ENCODE measurements at places on chromosomes 3 and 15.

GRCh38 chr3:173902871-173903270, 505.3 kb downstream of the NLGN1 start:
- DNase-seq, result no peak

DNA sequence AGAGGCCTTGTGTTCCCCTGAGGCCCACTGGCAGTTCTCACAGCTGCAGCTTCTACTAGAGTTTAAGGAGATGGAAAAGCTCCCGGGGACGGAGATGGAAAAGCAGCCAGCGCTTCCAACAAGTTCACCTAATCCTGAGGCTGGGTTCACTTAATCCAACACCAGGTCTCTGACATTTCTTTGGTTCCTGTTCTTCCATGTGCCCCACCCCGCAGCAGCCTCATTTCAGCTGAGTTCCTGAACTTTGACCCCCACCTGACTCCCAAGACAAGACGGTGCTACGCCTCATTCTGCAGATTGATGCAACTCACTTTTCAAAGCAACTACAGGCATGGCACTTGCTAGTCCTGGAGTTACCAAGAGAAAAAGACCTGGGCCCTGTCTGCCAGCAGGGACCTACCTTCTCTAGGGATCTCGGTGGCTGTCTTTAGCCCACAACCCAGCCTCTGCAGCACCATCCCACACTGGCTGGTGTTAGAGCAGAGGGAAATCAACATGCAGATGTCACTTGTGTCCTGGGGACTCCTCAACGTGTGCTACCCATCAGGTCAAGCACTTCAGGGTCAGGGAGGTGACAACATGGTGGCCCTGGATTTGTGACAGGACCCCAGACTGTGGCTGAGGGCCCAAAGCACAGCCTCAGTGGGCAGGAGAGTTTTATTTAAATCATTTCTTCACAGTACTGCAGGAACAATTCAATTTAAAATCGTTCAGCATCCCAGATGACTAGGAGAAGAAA, 406.1 kb downstream of the VPS13C start:
- no peak for DNase-seq

GRCh38 chr3:148957586-148957985, 33.8 kb upstream of the GYG1 start:
- DNase-seq, result no peak

- DNase-seq, result no peak
Observed at GRCh38 chr3:127762077-127762786, 60.1 kb downstream of the MGLL start.

- no peak for DNase-seq
Observed at GRCh38 chr15:47041301-47041700, 676.0 kb upstream of the SEMA6D start.

DNA sequence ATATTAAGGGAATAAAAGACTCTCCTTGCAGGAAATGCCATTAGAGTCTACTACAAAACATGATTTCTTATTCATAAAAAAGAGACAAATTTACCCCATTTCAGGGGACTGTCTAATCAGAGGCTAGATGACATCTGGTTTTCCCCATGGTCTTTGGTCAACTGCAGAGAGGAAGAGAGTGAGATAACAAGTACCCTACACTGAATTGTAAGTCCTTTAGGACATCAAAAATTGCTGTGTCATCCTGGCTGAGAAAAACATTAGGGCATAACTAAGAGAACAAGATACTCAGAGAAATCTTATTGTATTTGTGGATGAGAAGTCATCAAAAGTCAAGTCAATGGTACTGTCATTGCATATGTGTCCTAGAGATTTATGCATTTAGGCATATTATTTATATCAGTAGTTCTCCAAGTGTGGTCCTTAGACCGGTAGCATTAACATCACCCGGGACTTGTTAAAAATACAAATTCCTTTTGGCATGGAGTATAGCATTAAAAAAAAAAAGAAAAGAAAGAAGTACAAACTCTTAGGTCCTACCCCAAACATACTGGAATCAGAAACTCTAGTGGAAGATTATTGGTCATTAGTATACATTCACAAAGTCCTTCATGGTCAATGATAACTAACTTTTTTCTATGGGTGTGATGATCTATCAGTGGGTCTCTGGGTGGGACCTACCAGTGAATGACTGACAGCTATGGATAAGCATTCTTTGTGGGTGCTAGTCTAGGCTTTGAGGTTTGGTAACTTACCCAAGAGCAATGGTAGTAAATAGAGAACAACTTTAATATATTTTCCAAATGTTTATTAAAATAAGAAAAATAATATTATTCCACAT, 29.0 kb upstream of the TBC1D5 start:
- no peak for DNase-seq

DNA sequence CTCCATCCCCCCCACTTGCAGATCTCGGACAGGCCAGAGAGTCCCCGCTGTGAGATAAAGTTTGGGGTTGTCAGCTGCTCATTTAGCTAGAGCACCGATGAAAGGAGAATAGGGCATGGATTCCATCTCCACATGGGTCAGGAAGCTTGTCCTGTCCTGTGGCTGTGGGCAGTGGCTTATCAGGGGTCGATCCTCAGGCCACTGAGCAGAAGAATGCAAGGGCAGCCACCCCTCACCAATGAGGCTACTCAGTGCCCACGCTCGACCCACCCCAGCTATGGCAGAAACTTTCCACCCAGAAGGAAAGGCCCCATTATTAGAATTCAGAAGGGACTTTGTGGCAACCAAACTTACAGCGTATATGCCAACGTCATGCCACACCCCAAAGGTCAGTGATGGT, 43.3 kb downstream of the CPN2 start:
- DNase-seq, result no peak

DNA sequence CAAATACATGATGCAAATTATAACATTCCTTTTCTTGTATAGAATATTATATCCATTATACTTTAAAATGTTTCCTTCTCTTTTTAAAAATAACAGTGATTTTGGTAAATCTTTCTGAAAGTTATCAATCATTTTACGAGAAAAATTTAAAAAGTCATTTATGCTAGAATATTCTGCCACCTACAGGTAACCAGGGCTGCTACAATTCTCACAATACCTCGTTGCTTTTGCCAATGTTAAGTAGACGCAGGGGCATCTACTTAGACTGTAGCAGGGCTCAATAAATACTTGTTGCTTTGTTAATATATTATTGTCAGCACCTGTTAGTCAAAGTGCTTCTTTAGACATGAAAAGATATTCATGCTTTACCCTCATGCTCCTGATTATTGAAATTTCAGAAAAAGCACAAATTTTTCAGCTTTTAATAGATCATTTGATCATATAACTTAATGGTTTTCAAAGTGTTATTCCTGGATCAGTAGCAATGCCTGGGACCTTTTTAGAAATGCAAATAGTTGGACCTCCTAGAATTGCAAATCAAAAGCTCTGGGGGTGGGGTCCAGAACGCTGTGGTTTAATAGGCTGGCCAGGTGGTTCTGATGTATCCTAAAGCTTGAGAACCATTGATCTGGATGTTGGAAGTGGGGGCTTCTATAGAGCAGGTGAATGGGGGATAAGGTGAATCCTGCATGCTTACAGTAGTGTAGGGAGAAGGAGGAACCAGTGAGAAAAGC, 223.6 kb upstream of the PDZRN3 start:
- no peak for DNase-seq

DNA sequence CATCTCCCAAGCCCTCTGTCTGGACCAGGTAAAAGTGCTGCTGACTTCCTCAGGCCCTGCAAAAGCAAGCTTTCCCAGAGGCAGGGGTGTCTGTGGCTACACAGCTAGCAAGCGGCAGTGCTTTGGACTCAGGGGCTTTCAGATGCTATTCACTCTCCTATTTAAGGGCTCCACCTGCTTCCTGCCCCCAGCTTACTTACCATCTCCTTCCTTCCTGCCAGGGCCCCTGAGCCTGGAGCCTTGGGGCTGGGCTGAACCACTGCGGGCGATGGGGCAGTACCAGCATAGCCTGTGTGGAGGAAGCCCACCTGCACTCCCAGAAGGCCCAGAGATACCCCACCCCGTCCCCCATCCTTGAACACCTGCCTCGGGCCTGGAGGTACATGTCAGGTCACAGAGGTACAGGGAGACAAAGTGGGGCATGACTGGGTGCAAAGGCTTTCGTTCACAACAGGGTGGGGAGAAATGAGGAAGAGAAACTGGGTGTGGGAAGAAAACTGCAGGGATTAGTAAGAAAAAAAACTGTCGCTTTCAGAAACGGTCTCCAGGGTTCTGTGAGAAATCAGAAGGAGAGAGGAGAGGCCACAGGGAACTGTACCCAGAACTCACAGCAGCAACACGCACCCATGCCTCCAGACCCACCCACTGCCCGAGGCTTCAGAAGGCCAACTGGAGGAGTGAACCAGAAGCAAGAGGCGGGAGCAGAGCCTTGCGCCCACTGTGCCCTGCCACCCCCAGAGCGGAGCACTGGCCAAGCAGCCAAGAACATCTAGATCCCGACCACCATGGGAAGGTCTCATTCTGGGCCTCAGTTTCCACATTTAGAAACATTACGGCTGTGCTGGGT, 49.5 kb downstream of the CCDC12 start:
- no peak for DNase-seq

DNA sequence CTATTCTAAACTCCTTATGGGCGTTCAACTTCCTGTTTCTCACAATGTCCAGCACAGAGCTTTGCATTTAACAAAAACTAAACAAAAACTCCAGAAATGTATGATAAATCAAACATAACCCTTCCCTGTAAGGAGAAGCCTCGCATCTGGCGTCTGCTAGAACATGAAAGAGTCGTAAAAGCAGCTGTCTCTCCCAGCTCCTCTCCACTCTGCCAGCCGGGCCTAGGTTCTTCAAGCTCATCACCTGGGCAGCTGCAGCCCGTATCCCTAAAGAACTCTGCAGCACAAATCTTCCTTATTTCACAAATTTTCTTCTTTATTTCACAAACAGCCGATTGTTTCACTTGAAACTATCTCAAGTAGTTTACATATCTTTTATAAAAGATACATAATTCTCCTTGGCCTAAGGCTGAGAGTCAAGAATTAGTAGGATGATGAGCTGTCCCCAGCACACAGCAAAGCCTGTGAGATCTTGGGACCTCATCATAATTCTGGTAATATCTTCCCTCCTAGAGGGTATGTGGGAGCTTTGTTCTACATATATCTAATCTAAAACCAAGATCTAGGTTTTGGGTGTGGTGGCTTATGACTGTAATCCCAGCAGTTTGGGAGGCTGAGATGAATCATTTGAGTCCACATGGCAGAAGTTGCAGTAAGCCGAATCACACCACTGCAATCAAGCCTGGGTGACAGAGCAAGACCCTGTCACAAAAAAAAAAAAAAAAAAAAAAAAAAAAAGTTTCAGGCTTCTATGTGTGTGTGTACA, 35.3 kb downstream of the ANXA2 start:
- peak; percentile 23 for DNase-seq

DNA sequence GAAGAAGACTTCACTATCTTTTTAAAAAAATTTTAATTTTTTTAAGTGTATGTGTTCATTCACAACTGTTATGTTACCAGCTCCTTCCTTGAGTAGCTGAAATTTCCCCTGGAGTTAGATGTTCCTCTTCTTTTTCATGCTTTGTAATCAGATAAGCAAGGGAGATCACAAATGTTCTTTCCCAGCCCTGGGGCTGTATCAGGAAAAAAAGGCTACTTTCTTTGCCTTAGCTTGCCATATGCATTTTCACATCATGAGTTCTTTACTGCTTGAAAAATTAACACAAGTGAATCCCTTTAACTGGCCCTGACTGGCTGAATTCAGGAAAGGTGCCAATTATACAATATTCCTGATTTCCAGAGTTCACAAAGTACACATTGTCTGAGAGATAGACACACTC, 353.2 kb upstream of the ATP11B start:
- DNase-seq, result no peak

DNA sequence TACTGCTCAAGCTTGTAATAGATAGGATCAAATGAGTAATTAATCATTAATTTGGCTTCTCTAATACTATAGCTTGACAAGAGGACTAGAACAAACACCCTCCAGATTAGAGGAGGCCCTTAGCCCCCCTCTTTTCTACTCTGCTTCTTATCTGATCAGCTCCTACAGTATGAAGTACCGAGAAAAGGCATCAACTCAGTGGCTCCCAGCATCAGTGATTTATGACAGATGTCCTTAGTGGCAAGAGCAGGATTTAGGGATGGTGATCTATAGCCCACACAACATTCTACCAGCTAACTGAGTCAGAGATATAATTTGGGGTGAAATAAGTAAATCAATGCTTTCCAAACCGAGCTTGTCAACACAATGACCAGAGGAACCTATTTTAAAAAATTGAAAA, 541.1 kb downstream of the NLGN1 start:
- DNase-seq, result no peak

All from activated CD4-positive, alpha-beta T cell treated with anti-CD3 and anti-CD28 coated beads for 4 hours (primary cell).